ENCODE measurements at places on chromosomes 2 and 18.

- no peak for DNase-seq
These were observed 184.7 kb downstream of the MYCN start for GRCh38 chr2:16124881-16125613.

DNA sequence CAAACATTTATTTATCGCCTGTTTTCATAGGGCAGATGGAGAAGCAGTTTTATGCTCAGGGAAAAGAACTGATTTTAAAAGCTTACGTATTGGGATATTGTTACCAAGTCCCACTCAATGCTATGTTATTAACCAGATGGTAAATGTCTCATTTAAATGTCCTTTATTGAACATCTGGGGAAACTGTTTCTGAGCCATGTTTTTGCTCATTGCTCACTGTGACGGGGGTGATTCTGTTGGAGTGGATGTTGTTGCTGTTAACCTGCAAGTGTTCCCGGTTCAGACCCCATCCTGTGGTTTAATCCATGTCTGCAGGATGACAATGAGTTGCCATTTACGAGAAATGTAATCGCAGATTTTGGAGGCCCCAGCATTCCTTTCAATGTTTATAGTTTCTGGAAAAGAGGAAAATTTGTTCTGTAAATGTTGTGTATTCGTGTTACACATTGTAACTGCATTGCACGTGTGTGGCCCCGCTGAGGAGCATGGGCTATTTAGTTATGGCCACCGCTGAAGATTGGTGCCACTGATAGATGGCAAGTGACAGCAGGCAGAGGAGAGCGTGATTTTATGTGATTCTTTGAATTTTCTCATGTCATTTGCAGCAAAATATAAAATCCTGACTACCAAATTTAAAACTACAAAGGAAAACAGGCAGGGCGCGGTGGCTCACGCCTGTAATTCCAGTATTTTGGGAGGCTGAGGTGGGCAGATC, 174.8 kb upstream of the COPS8 start:
- DNase-seq = no peak

DNA sequence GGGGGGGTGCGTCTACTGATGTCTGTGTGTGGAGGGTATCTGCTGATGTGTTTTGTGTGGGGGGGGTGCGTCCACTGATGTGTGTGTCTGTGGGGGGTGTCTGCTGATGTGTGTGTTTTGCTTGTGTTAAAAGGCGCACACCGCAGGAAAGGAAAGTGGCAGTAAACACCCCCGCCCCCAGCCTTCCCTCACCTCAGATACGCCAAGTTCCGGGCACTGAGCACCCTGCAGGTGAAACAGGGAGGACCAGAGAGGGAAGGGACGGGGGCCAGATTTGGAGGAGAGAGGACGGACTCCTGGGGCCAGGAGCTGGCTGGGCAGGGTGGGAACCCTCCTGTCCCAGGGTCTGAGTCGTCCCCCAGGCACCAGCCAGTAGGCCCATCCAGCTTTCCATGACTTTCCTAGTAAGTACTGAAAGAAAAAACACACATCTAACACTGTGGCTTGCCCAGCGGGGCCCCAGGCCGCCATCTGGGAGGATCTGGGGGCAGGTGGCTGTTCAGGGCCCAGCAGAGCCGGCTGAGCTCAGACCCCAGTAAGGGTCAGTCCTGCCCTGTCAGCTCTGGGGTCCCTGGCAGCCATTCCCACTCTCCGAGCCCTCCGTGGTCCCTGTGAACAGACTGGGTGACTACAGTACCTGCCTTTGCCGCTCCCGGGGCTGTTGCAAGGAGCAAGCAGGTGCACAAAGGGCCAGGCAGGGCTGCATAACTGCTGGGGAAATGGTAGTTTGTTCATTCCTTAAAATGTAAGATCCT, 126.9 kb downstream of the NFATC1 start:
- no peak for DNase-seq

GRCh38 chr18:55229682-55230081, 270.4 kb upstream of the CCDC68 start:
- DNase-seq = no peak

DNA sequence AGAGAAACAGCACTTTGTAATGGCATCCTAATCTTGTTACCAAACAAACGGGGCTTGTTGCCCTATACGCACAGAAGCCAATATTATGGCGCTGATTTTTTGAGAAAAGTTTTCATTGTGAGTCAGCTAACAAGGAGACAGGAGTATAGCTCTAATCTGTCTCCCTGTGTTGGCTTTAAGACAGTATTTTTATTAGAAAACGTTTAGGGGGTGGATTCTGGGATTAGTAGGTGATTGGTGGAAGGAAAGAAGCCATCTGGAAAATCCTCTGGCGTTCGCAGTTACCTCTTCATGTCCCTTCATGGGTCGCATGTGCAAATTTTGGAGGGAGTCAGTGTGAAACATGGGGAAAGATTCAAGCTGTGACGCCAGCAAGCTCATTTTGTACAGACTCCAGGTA, 698 bp upstream of the TMEM237 start:
- DNase-seq = no peak

- DNase-seq = no peak
These were observed 9.8 kb upstream of the MRO start for GRCh38 chr18:50829644-50830043.

DNA sequence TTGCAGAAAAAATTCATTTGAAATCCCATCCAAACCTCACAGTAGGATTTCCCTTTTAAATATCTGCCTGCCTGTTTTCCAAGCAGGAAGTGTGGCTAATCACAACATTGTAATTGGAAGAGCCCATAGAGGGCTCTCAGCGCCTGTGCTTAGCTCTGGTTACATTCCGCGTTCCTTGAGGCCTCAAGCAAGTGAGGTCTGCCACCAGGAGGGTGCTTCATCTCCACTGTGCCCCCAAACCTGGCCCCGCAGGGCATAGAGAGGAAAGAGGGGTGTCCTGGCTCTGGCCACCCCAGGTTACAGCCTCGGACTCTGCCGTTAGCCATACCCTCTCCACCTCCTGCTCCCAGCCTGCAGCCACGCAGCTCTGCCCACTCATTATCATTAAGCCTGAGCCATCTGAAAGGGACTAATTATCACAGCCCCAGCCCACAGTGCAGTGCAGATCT, 214.8 kb downstream of the SP3 start:
- DNase-seq = no peak

GRCh38 chr2:182359027-182359989, 67.5 kb downstream of the PDE1A start:
- no peak for DNase-seq

GRCh38 chr18:2797951-2798350, 48.9 kb upstream of the EMILIN2 start:
- DNase-seq = no peak

DNA sequence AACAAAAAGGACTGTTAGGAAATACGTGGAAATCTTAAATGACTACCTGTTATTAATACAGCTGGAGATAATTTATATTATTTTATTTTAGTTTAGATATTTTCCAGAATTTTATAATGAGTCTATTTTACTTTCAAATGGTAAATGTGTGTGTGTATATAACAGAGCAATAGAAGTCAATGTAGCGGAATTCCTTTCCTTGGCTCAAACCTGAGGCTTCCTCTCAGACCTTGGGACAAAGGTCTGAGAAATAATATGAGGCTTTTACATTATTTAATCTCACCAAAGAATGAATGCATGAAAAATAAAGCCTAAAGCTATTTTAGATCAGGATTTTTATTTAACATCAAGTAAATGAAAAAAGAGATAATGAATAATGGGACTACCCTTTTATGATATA, 65.7 kb downstream of the SLC8A1 start:
- no peak for DNase-seq

Data from caudate nucleus (tissue), 63 donors.